ENCODE measurements at places on chromosomes 2 and 18. TPM values are rescaled to one million over a fixed set of nuclear protein-coding genes. Genes with fewer than 3 reads are reported as not detected.

DNA sequence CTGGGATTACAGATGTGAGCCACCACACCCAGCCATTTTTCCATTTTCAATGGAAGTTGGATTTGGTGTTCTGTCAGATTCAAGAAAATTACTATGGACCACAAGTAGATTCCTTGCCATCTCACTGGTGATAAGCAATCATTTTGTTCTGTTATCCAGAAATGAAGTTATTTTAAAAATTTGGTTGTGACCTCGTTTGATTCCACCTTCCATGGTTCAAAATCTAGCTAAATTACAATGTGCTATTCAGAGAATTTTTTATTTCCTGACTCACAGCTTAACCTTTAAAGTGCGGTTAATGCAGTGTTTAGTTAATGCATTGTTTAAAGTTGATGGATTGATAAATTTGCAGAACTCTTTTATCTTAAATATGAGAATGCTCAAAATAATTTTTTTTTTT lies 243.2 kb upstream of the BOD1L2 start:
- DNase-seq: no peak

GRCh38 chr2:174180165-174180724 lies 68.1 kb downstream of the OLA1 start:
- DNase-seq: peak; percentile 37

GRCh38 chr18:5964996-5965395 lies 69.7 kb upstream of the TMEM200C start:
- DNase-seq: no peak

DNA sequence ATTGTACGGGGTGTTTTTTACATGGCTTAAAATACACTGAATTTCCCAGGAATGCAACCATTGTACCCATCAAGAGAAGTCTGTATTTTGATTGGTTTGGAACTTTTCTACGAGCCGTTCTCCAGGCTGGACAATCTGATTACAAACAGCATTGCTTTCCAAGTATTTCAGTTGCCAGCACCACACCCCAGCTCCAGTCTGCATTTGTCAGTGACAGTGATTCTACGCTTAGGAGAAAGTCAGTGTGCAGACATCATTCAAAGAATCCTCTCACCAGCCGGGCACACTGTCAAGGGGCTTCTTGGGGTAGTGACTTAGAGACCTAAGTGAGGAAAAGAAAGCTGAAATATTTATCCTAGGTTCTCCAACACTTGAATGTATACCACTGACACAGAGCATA lies 194.1 kb downstream of the ANAPC1 start:
- no peak for DNase-seq

DNA sequence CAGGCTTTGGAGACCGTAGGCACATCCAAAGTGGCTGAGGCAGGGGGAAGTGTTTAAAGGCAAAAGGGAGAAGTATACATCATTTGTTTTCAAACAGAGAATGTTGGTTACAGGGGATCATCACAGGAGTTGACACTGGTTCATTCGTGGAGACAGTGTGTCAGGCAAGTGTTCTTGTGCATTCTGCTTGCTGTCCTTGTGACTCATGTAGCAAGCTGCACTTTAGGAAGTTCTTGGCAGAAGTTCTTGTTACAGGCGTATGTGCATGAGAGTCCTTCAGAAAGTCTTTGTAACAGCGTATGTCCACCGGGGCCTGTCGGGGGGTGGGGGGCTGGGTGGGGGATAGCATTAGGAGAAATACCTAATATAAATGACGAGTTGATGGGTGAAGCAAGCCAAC lies 36.5 kb upstream of the B4GALT6 start:
- DNase-seq: no peak

FAM161A gene
- total RNA-seq: 5.9 TPM

RESP18 gene
- total RNA-seq: not detected

SERPINB5 gene
- total RNA-seq: not detected

CKAP2L gene
- 25.2 TPM for total RNA-seq

ERICH2 gene
- total RNA-seq: not detected

GALM gene
- total RNA-seq: 6.1 TPM
